ENCODE measurements at places on chromosomes 4 and X. TPM values are rescaled to one million over a fixed set of nuclear protein-coding genes. Genes with fewer than 3 reads are reported as not detected.

ABLIM2 gene
- total RNA-seq = 0.64 TPM

DNA sequence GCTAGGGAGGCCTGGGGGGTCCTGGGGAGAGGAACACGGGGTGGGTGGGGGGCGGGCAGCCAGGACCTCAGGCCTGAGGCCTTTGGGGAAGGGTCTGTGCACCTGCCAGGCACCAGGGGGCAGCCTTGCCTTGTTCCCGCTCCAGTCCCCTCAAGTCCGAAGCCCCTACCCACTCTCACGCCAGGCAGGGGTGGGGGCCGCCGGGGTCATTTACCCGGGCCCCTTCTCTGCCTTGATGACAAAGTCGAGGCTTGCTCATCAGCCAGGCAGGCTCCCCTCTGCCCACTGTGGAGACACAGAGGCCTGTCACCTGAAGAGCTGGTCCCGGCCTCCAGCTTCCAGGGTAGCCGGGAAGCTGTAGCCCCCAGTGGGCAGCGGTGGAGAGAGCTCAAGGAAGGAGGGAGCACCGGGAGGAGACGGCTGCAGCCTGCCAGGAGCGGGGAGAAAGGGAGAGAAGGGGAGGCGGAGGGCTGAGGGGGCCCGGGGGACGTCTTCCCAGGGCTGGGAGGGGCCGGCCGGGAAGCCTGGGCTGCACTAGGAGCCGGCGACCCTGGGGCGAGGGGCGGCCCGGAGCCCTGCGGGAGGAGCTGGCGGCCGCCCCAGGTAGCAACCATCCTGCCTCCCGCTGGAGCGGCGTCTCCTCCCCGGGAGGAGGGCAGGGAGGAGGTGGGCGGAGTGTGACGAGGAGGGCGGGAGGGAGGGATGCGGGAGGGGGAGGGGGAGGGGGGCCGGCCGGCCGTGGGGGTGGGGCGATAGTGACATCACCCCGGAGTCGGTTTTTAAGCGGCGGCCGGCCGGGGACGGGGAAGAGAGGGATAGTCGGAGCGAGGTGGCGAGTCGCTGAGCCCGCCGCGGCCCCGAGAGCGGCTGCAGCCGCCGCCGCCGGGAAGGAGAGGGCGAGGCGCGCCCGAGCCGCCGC is at the start of gene SLC6A8:
SLC6A8 (plus strand) TSS at position 806 of the 919 bp plus-strand sequence. CDS start 649 bp downstream, outside the sequence.
- H3K4me3 ChIP-seq = peak within 1 kb of the TSS; percentile 48
- peaks cover 30% of the 10 kb centered on the region for H3K4me1 ChIP-seq
- peak within 1 kb of the TSS; percentile 51 for H3K27ac ChIP-seq

GRCh38 chr4:72468904-72469502 is 100.0 kb downstream of the ADAMTS3 start:
- no peaks in the 10 kb centered on the region for H3K36me3 ChIP-seq
- H3K27ac ChIP-seq = no peak overlapping the region
- no peaks in the 10 kb centered on the region for H3K27me3 ChIP-seq
- no peak overlapping the region for H3K4me3 ChIP-seq

OGT gene
- 174 TPM for total RNA-seq

DNA sequence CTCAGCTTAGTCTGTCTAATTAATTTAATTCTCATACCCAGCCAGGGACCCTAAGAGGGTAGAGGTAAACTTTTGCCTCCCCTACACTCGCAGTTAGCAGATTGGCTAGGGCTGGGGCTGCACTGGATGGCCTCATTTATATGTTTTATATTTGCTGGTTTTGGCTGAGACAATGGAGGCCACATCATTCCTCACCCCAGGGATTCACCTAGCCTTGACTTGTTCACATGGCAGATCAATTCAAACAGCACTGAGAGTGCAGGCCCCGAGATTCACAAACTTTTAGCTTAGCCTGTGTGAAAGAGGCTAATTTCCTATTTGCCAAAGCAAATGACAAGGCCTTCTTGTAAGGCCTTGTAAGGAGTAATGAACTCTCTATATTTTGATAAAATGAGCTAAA is 844.4 kb downstream of the ARAP2 start:
- H3K27me3 ChIP-seq = no peaks in the 10 kb centered on the region
- H3K4me3 ChIP-seq = no peak overlapping the region
- H3K4me1 ChIP-seq = no peaks in the 10 kb centered on the region
- H3K27ac ChIP-seq = no peak overlapping the region

GRCh38 chrX:20664131-20664530 is 397.4 kb upstream of the RPS6KA3 start:
- no peaks in the 10 kb centered on the region for H3K4me1 ChIP-seq
- DNase-seq = no peak
- no peak overlapping the region for H3K27ac ChIP-seq
- no peaks in the 10 kb centered on the region for H3K27me3 ChIP-seq
- H3K4me3 ChIP-seq = no peak overlapping the region

STATH gene
- total RNA-seq = not detected

CT45A6 gene
- not detected for total RNA-seq

DNA sequence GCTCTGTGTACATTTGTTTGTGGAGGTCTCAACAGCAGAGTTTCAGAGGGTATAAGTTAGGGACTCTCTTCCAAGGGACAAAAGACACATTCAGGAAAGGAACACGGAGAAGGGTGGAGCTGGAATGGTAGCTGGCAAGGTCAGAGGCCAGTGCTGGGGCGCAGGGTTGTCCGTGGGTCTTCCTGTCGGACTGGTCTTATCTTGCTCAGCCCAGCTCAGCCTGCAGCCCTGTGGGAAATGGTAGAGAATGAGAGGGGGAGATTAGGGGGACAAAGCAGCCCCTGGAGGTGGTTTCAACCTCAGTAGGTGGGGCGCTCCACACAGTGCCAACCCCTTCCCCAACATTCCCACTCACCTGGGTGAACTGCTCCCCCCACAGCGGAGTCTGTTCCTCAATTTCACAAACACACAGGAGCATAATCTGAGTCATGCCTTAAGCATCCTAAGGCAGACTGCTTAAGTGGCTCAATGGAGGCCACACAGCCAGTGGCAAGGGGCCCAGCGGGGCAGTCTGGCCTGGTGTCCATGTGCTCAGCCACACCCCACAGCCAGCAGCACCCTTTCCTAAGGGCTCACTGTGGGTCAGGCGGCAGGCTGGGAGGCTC is 6.9 kb upstream of the HDAC6 start:
- H3K36me3 ChIP-seq = no peaks in the 10 kb centered on the region
- H3K27ac ChIP-seq = no peak overlapping the region
- H3K4me1 ChIP-seq = 0 out of 2 replicates have a peak, but pooled peaks cover 4% of the 10 kb centered on the region
- H3K27me3 ChIP-seq = no peaks in the 10 kb centered on the region
